ENCODE measurements at places on chromosomes 6 and 20.

GRCh38 chr6:135498185-135498841 lies 773 bp upstream of the AHI1 start:
- peak overlapping the region; percentile 88 for H3K4me3 ChIP-seq
- H3K27ac ChIP-seq = peak overlapping the region; percentile 94
- H3K4me1 ChIP-seq = peaks cover 28% of the 10 kb centered on the region
- no peaks in the 10 kb centered on the region for H3K36me3 ChIP-seq
- H3K27me3 ChIP-seq = no peaks in the 10 kb centered on the region

DNA sequence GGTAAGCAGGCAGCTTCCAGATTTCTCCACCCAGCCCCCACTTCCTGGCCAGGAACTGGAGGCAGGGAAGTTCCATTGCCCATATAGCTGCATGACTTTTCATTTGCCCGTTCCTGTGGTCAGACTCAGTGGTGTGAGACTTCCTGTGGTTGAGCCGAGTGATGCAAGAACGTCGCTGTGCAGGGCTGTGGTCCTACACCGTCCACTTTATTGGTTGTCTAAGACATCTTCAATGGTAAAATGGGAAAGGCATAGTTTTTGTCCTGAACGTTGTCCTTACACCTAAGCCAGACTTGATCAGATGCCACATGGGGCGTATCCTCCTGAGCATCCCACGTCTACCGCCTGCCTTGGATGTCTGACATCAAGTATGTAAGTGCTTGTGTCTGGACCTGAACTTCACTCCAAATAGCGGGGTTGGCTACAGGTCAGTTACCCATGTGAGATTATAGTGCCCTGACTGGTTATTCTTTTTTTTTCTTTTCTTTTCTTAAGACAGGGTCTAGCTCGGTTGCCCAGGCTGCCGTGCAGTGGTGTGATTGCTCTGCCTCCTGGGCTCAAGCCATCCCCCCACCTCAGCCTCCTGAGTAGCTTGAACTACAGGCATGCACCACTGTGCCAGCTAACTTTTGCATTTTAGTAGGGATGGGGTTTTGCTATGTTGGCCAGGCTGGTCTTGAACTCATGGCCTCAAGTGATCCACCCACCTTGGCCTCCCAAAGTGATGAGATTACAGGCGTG lies 25.9 kb upstream of the GTSF1L start:
- H3K27ac ChIP-seq = no peak overlapping the region
- H3K36me3 ChIP-seq = no peaks in the 10 kb centered on the region
- DNase-seq = no peak
- no peaks in the 10 kb centered on the region for H3K27me3 ChIP-seq
- H3K4me1 ChIP-seq = no peaks in the 10 kb centered on the region

- H3K4me3 ChIP-seq = no peak overlapping the region
- DNase-seq = no peak
- no peaks in the 10 kb centered on the region for H3K27me3 ChIP-seq
- H3K27ac ChIP-seq = no peak overlapping the region
Measured at GRCh38 chr6:127868338-127868737, 32.5 kb downstream of the THEMIS start.

GRCh38 chr6:296151-297122 lies 4.2 kb downstream of the DUSP22 start:
- no peaks in the 10 kb centered on the region for H3K27me3 ChIP-seq
- H3K4me1 ChIP-seq = peaks cover 42% of the 10 kb centered on the region
- H3K27ac ChIP-seq = no peak overlapping the region
- no peaks in the 10 kb centered on the region for H3K36me3 ChIP-seq

DNA sequence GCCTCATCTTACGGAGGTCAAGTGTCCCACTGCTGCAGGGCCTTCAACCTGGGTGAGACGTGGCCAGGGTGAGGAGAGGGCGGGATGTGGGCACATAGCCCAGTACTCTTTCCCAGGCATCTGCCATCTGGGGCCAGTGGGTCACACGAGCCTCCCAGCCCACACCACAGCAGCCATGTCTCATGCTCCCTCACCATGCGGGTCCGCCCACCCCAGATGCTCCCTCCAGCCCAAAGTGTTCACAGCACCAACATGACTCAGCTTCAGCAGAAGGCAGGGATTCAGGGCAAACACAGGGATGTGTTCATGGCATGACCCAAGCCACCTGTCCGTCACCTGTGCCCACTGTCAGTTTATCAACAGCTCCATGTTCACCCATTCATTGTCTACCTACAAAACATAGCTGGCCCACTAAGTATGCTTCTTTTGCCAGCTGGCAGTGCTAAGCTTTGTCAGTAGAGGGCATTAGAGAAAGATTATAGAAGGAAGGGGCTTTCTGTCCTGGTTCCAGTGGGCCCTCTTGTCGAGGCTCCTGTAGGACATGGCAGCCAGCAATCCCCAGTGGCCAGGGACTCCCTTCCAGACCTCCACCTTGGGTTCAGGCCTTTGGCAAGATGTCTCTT lies 109.2 kb downstream of the FOXF2 start:
- no peaks in the 10 kb centered on the region for H3K4me1 ChIP-seq
- H3K27me3 ChIP-seq = no peaks in the 10 kb centered on the region
- H3K27ac ChIP-seq = no peak overlapping the region
- no peak overlapping the region for H3K4me3 ChIP-seq

- H3K27ac ChIP-seq = no peak overlapping the region
- no peaks in the 10 kb centered on the region for H3K27me3 ChIP-seq
- no peak overlapping the region for H3K4me3 ChIP-seq
- no peak for DNase-seq
- H3K36me3 ChIP-seq = no peaks in the 10 kb centered on the region
- no peaks in the 10 kb centered on the region for H3K4me1 ChIP-seq
Measured at GRCh38 chr6:17161076-17161475, 59.2 kb downstream of the STMND1 start.

- no peaks in the 10 kb centered on the region for H3K36me3 ChIP-seq
- no peak overlapping the region for H3K4me3 ChIP-seq
- no peaks in the 10 kb centered on the region for H3K27me3 ChIP-seq
- DNase-seq = no peak
Measured at GRCh38 chr6:34912715-34913464, 23.8 kb downstream of the ANKS1A start.

GRCh38 chr6:108113557-108114519 lies 39.3 kb upstream of the OSTM1 start:
- H3K4me3 ChIP-seq = peak overlapping the region; percentile 23
- DNase-seq = no peak
- H3K36me3 ChIP-seq = no peaks in the 10 kb centered on the region
- H3K27ac ChIP-seq = no peak overlapping the region

DNA sequence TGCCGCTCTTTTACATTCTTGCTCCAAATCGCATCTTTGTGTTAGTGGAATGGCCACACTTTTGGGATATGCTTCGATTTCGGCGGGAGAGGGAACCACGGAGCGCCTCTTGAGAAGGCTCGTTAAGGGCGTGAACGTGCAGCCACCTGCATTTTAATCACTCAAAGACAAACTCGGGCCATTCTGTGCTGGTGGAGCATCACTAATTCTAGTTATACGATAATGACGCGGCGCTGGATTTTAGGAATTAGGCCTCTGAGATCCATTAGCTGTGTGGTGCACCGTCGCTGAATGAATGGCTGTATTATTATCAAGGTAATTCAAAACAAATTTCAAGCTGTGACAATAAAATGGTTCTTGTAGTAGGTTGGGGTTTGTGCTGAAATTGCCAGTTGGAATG lies 305.6 kb downstream of the CDH4 start:
- H3K4me1 ChIP-seq = no peaks in the 10 kb centered on the region
- no peak for DNase-seq
- no peaks in the 10 kb centered on the region for H3K36me3 ChIP-seq

GRCh38 chr6:123636782-123637181 lies at the start of gene TRDN:
TRDN (minus strand) TSS chr6:123636950; CDS start chr6:123636775, 175 bp downstream.
- H3K27ac ChIP-seq = no peak within 1 kb of the TSS
- no peaks in the 10 kb centered on the region for H3K27me3 ChIP-seq
- no peaks in the 10 kb centered on the region for H3K36me3 ChIP-seq
- H3K4me3 ChIP-seq = no peak within 1 kb of the TSS
- no peaks in the 10 kb centered on the region for H3K4me1 ChIP-seq

DNA sequence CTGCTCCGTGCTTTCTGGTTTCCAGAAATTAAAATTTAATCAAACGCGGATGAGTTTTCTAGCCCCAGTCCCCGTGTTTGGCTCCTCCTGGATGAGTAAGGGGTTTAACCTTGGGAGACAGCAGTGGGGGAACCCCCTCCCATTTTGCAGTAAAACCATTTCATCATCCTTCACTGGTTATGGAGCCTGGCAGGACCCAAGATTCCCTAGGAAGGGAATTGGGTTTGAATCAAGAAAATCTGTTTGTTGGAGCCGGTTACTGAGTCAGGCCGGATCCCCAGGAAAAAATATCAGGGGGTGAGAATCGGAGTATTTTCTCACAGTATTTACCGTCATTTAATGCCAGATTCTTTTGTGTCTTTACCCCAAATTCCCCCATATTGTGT lies 754 bp downstream of the YWHAB start:
- no peaks in the 10 kb centered on the region for H3K36me3 ChIP-seq
- H3K4me3 ChIP-seq = peak overlapping the region; percentile 99
- peaks cover 48% of the 10 kb centered on the region for H3K4me1 ChIP-seq

DNA sequence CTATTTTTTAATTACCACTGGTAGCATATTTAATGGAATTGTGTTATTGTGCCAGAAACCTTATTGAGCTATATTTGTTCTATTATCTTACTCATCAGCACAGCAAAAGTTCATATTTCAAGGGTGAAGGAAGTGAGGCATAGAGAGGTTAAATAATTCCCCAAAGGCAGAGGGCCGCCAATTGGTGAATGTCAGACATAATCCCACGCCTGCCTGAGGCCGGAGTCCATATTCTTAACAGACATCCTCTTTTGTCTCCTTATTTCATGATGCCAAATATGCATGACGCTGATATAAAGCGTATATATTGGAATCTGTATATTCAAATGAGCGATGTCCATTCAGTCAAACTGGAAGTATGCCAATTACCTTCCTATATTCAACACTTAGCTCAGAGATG lies 505.0 kb upstream of the SLC35B3 start:
- no peaks in the 10 kb centered on the region for H3K4me1 ChIP-seq
- H3K4me3 ChIP-seq = no peak overlapping the region
- no peaks in the 10 kb centered on the region for H3K36me3 ChIP-seq
- no peak overlapping the region for H3K27ac ChIP-seq

- no peaks in the 10 kb centered on the region for H3K4me1 ChIP-seq
- H3K4me3 ChIP-seq = no peak overlapping the region
- H3K27ac ChIP-seq = no peak overlapping the region
Measured at GRCh38 chr6:159303784-159304183, 134.6 kb downstream of the FNDC1 start.

DNA sequence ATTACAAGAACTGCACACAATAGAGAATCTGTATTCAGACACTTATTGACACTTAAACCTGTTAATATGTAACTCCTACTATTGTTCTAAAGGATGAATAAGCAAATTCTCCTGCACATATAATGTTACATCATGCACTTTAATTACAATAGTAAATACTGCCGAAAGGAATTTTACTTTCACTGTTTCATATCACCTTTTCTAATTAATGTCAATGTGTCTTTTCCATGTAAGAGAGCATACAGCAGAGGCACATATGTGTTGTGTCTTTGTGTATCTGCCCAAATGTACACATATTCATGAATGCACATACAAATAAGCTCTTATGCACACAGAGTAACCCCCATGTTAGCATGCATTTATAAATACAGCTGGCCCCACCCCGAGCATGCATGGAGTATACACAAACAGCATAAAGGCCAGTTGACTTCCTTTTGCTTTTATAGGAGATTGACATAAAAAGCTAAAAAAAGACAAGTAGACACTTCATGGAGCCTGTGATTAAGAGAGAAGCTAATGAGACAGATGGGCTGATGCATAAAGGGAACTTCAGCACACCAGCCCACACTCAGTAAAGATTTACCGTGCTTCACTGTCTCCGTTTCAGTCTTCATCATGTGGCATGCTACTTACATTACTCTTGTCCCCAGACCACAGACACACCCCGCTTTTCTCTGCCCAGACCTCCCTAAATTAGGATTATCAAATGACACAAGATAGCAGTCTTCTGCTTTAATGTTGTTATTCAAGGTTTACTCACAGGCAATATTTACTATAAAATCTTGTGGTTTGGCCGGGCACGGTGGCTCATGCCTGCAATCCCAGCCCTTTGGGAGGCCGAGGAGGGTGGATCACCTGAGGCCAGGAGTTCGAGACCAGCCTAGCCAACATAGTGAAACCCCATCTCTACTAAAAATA lies 184.6 kb downstream of the ATXN1 start:
- no peak overlapping the region for H3K4me3 ChIP-seq
- H3K27ac ChIP-seq = no peak overlapping the region
- H3K27me3 ChIP-seq = no peaks in the 10 kb centered on the region
- no peaks in the 10 kb centered on the region for H3K4me1 ChIP-seq
- no peak for DNase-seq

- no peak overlapping the region for H3K27ac ChIP-seq
- DNase-seq = no peak
- H3K4me3 ChIP-seq = no peak overlapping the region
- H3K27me3 ChIP-seq = no peaks in the 10 kb centered on the region
- H3K36me3 ChIP-seq = no peaks in the 10 kb centered on the region
- H3K4me1 ChIP-seq = peaks cover 8% of the 10 kb centered on the region
Measured at GRCh38 chr6:84021625-84022024, 11.9 kb upstream of the MRAP2 start.

DNA sequence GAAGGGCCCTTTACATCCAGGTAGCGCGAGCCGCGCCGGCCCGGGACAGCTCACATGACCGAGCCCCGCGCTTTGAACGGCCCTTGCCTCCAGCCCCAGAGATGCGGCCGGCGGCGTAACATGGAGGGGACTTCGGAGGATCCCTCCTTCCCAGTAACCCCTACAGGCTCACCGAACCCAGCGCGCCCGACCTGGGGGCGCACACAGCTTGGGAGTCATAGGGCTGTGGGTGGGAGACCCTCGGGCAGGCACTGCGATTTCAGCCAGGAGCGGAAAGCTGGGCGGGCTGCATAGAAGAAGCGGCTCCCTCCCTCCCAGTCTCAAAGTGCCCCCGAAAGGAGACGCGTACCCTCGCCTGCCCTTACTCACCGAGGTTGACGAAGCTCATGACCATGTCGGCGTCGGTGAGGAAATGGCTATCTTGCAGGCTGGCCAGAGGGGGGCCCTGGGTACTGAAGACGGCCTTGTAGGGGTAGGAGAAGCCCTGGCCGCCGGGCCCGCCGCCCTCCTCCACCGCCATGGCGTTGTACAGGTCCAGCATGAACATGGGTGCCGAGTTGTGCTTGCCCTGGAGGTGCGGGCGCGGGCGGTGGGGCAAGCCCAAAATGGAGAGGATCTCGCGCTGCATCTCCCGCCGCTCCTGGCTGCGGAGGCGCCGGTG lies 975 bp downstream of the BMP7 start:
- no peak overlapping the region for H3K27ac ChIP-seq
- H3K36me3 ChIP-seq = no peaks in the 10 kb centered on the region
- peak overlapping the region; percentile 43 for H3K4me3 ChIP-seq
- H3K27me3 ChIP-seq = no peaks in the 10 kb centered on the region

DNA sequence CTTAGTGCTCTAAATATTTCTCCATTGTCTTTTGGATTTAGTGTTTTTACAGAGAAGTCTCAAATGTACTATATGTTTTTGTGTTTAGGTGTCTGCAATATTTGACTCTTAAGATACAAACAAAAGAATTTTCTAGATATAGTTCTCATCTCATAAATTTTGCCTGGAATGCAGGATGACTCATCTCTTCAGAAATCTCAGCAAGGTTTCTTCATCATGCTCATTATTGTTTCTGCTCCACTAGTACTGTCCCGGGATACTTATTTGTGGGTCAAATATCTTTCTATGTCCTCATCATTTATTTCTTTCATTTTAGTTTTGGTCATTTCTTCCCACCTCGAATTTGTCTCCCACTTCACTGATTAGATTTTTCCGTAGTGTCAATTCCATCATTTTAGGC lies 9.5 kb downstream of the AHI1 start:
- no peak overlapping the region for H3K27ac ChIP-seq
- no peak for DNase-seq
- no peaks in the 10 kb centered on the region for H3K4me1 ChIP-seq
- H3K4me3 ChIP-seq = no peak overlapping the region

- DNase-seq = no peak
- H3K36me3 ChIP-seq = peaks cover 47% of the 10 kb centered on the region
- no peak overlapping the region for H3K27ac ChIP-seq
- H3K27me3 ChIP-seq = no peaks in the 10 kb centered on the region
- no peak overlapping the region for H3K4me3 ChIP-seq
Measured at GRCh38 chr6:17816921-17817611, 110.3 kb upstream of the NUP153 start.
